ENCODE measurements at places on chromosomes 6 and 20.

- no peak for DNase-seq
Measured at GRCh38 chr6:90131614-90132423, 164.8 kb downstream of the BACH2 start.

DNA sequence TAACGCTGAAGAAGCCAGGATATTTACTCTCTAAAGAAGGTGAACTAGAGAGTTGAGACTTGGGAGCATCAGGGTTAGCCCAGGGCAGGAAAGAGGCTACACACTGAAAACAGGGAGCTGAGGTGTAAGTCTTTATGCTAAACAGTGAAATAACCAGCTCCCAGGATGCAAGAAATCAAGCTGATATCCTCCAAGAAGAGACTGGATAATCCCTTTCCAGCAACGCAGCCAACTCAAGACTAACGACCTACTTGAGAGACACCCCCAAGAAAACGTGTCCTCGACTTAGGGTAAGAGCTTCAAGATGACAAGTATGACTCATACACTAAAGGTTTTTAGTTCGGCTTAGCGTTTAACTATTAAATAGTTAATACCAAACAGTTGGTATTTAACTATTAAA, 202.2 kb downstream of the TASP1 start:
- DNase-seq: no peak

GRCh38 chr20:59948828-59949720, 8.9 kb downstream of the FAM217B start:
- DNase-seq: no peak

DNA sequence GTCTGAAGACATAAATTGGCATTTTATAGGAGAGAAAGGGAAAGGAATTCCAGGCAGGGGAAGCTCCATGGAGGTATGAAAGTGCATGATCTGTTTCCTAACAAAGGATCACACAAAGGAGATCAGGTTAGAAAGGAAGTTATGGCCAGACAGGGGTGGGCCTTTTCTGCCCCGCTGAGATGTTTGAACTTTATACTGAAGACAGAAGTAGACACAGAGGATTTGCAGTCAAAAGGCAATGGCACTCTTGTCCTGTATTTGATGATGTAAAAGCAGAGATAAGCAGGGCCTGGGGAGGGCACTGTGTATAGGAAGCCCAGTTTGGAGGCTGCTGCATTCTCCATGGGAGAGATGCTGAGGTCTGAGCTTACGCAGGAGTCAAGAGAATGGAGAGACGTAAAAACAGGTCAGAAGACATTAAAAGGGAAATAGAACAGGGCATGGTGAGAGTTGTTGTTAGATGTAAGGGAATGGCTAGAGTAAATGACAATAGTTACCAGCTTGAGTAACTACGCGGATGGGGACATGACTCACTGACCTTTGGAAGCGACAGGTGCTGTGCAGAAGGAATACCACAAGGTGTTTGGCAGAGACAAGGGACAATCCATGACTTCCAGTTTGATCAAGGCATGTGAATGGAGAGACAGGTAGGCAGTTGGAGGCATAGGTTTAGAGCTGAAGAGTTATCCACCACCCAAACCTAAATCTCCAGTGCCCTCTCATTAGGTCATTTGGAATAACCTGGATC, 190.6 kb upstream of the SASH1 start:
- DNase-seq: no peak

GRCh38 chr6:108052706-108053105, 21.8 kb downstream of the OSTM1 start:
- DNase-seq: no peak
